ENCODE measurements at places on chromosomes 2 and 18.
A peak's percentile ranks its signal among the peaks of the same experiment; 100 is the strongest.

- no peak for DNase-seq
Measured at GRCh38 chr2:20541651-20542050, 94.8 kb downstream of the RHOB start.

- DNase-seq: no peak
Measured at GRCh38 chr2:232843834-232844233, 26.2 kb upstream of the SNORC start.

GRCh38 chr2:85475799-85476490 is 57.4 kb downstream of the SH2D6 start:
- DNase-seq: no peak

DNA sequence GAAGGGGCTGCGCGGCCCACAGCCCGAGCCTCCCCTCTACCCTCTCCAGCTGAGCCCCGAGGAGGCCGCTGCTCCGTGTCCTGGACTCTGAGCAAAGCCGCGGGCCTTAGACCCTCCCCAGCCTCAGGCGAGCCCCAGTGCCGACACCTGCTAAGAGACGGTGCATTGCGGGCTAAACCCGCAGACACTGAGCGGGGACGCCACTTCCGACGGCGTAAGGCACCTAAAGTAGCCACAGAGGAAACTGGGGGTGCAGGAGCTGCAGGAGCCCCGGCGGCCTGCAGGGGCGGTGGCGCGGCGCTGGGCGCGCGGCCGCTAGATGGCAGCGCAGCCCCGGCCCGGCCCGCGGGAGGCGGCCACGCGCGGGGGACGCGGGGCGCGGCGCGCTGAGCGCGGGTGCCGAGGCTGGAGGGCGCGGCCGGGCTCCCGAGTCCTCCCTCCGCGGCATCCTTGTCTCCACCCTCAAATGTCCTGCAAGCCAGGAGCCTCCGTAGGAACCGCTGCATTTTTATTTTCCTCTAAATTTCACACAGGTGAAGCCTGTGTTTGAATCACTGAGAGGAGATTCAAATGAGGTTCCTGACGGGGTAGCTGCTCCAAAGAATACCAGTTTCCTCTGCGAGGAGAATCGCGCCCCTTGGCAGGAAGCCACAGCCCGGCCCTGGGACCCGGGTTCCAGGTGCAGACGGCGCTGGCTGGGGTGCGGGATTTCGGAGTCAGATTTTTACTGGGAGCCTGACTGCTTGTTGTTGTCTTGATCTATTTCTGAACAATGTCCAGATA is 650.5 kb downstream of the GALR1 start:
- peak; percentile 36 for DNase-seq

DNA sequence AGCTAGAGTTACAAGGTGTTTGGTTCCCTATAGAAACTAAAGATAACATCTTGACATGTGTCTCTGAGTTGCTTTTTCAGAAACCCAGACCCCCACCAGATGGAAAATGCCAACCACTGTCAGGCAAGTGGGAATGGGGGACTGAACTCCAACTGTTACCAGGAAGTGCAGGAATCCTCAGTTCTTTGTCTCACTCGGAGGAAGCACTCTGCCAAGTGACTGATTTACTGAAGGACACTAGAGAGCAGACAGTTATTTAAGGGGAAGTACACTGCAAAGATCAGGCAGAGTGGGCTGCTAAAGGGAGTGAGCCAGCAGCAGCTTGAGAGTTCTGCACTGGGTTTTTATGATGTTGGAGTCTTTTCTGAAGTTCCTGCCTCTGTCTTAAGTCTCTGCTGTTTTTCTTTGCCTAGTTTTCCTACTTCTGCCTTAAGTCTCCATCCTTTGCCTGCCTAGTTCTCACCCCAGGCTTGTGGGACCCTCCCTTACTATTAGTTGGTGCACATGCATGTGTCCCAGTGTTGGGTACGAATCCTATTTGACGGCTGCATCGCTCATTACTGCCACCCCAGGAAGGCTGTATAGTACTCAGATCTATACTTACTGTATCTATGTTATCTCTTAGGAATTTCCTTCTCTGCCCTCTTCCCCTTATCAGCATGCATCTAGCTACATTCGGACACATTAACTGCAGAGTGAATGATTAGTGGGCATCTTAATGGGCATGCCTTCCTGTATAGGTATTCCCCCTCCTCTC is 97.1 kb downstream of the TEX51 start:
- no peak for DNase-seq

- no peak for DNase-seq
Measured at GRCh38 chr2:227504700-227505099, 32.7 kb downstream of the AGFG1 start.

- no peak for DNase-seq
Measured at GRCh38 chr2:222706616-222707015, 35.2 kb downstream of the MOGAT1 start.

GRCh38 chr2:27509326-27509725 is 12.7 kb downstream of the GCKR start:
- no peak for DNase-seq

- DNase-seq: no peak
Measured at GRCh38 chr2:104852090-104852666, 1.7 kb upstream of the POU3F3 start.

- DNase-seq: no peak
Measured at GRCh38 chr2:19667085-19667484, 234.7 kb downstream of the TTC32 start.

- DNase-seq: no peak
Measured at GRCh38 chr18:30927517-30928075, 114.9 kb downstream of the DSC3 start.

DNA sequence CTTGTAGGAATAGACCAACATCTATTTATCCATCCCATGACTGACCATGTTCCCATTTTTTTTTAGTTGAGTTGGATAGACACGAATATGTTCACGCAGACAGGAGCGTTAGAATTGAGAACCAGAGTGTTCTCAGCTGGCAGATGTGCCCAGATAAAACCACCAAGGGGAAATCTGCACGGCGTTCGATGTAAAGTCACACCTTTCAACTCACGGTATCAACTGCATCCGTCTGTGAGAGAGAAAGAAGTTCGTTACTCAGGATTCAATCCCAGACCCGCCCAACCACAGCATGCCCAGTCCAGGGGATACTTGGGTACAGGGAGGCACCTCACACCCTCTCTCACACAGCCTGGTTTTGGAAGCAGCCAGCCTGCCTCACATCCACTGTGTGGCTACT is 26.1 kb downstream of the MAL start:
- no peak for DNase-seq

GRCh38 chr18:76502551-76502950 is 7.5 kb upstream of the ZNF516 start:
- no peak for DNase-seq

- no peak for DNase-seq
Measured at GRCh38 chr2:112542984-112543661, 858 bp downstream of the POLR1B start.

- DNase-seq: no peak
Measured at GRCh38 chr2:74226648-74227213, 28.3 kb downstream of the MTHFD2 start.

GRCh38 chr18:72412927-72413326 is 131.2 kb downstream of the CBLN2 start:
- no peak for DNase-seq

DNA sequence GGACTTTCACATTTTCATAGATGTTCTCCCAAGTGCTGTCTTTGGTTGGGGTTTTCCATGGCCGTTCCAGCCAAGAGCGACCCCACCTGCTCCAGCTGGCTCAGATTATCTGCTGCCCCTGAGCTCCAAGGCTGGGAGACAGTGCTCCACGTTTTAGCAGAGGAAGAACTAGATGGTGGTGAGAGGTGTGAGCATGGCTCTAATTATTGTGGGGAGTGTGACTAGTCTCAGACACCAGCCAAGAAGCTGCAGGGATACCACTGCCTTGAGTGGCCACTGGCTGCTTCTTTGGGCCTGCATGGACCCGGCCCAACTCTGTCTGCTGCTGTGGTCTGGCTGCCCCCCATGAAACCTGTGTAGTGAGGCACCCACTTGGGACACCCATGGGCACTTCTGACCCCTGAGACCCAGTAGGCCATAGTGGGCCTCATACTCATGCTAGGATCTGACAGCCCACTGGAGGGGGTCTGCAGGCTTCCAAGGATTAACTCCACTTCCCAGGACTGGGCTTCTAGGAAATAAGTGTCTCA is 2.8 kb upstream of the NCL start:
- DNase-seq: no peak

- no peak for DNase-seq
Measured at GRCh38 chr2:222427646-222428301, 3.4 kb downstream of the SGPP2 start.

GRCh38 chr18:59318460-59319050 is at the start of gene CPLX4:
CPLX4 (minus strand) TSS chr18:59318649; CDS start chr18:59318462, 187 bp downstream.
- DNase-seq: no peak

GRCh38 chr2:64322433-64322832 is 131.5 kb upstream of the LGALSL start:
- DNase-seq: no peak

GRCh38 chr18:46152808-46153617 is 48.8 kb downstream of the HAUS1 start:
- DNase-seq: no peak

- DNase-seq: no peak
Measured at GRCh38 chr2:240759459-240759858, 60.6 kb downstream of the KIF1A start.

GRCh38 chr18:44988821-44989587 is 308.3 kb downstream of the SETBP1 start:
- no peak for DNase-seq

DNA sequence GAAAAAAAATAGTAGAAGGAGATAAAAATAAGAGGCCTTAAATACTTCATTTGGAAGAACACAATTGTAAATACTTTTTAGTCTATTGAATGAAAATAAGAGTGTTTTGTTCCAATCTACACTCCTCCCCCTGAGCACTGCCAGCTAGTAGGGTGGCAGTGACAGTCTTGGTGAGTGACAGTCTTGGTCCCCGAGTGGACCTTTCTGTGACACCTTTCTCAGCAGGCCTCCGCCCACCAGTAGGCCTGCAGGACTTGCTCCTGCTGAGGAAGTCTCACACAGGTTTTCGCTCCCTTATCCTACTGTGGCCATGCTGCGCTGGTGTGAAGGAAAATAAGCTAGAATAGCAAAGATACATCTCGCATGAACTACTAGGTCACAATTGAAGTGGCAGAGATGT is 666.8 kb downstream of the NR4A2 start:
- DNase-seq: no peak

DNA sequence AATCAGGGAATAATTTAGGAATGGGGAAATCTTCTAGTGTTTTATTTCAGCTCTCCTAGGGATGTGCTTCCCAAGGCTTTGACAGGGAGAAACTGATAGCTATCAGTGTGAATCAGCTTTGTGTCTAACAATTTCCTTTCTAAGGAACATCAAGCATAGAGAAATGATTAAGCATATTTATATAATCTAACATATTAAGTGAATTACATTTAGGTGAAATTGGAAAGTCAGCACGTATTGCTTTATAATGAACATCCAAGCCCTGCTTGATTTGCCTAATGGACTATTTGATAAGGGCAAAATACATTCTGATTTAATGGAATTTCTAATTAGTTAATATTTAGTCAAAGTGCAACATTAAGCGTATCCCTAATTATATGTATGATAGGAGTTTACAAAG is 19.5 kb upstream of the TSPYL6 start:
- DNase-seq: no peak

DNA sequence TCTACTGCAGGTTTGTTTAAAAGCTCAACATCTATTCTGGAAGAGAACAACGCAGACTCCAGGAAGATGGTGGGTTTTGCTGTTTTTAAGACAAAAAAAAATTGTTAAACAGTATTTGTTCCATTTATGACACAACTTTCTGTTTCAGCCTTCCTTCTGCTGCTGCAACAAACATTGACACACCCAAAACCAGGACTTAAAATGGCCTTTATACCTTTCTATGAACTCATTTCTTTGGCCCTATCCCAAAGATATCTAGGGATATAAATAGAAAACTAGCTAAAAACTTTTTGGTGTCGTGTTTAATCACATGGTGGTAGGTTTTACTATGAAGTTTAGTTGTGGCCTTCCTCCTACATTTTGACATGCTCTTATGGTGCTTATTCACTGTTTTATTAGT is 964 bp upstream of the GALNT3 start:
- no peak for DNase-seq

DNA sequence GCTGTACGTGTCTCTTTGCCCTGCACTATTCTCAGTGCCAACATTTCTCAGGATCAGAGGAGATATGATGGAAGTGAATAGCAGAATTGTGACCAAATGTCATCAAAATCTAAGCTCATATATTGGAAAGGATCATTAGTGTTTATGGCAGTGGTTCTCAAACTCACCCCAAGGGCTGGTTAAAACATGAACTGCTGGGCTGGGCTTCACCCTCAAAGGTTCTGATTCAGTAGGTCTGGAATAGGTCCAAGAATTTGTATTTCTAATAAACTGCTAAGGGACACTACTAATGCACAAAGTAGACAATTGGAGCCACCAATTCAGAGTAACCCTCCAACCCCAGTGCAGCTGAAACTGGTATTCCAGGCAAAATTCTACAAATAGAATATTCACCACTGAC is 317.9 kb upstream of the UBE2E3 start:
- no peak for DNase-seq

DNA sequence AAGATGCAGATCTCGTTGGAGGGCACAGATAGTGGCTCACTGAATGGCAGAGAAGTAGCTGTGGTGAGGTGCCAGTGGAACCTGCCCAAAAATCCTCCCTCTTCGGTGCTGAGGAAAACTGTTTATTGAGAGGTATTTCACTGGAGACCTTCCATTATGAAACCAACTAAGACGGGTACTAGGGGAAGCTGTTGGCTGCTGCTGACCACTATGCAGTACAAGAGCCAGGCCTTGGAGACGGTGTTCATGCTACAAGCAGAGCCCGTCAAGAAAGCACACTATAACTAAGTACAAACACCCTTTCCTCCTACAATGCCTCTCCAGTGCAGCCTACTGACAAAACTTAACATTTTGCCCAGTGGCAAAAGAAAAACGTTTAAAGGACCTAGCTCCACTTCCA is 4.6 kb downstream of the ARL5A start:
- DNase-seq: no peak

GRCh38 chr18:354003-354402 is 86.2 kb upstream of the THOC1 start:
- DNase-seq: no peak

DNA sequence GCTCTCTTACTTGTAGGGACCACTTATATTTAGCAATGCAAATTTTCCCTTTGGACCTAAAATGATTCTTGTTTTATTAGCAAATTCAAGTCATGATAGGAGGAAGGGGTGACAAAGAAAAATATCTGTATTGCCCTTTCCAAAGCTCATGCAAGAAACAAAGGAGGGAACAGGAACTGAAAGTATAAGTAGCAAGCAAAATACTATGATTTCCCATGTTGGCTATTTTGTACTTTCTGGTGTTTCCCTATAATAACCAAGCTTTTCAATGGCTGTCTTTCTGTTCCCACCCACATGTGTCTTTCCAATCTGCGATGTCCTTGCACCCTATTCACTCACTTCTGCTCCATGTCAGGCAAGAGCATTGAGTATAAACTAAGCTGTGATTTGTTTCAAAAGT is 279.7 kb downstream of the RNF144A start:
- no peak for DNase-seq

- DNase-seq: no peak
Measured at GRCh38 chr2:192035731-192036442, 158.8 kb downstream of the TMEFF2 start.

- DNase-seq: no peak
Measured at GRCh38 chr2:50225021-50225928, 806.7 kb downstream of the NRXN1 start.
